ENCODE measurements at places on chromosomes 1 and 21.
A peak's percentile ranks its signal among the peaks of the same experiment; 100 is the strongest.

DNA sequence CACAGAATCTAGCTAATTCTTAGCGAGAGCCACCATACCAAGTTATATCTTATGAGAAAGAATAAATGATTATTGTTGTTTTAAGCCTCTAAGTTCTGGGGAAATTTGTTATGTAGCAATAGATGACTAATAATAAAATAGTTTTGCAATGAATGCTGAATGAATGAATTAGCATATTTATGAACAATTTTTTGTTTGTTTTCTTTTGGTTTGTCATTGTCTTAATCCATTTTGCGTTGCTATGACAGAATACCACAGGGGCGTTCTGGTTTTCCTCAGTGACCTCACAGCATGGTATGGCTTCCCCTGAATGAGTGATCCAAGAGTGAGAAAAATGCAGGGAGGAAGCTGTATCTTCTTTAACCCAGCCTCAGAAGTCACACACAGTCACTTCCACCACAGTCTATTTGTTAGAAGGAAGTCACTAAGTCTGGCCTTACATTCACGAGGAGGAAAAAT lies 53.8 kb upstream of the HPDL start:
- peak; percentile 51 for DNase-seq

DNA sequence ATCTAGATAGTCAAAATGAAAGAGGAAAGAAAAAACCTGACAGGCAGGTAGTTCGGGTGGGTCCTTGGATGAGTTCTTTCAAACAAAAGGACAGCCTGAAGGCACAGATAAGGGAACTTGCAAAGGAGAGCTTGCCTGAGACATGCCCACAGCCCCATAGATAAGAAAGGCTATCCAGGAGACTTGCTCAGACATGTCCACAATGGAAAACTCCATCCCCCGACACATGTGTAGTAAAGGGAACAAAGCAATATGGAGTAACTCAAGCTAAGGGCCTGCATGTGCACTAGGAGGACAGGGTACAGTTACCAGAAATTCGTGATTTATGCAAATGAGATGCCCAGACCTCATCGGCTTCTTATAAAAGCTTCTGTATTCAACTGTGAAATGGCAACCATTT lies 281.5 kb downstream of the NEGR1 start:
- DNase-seq: no peak

DNA sequence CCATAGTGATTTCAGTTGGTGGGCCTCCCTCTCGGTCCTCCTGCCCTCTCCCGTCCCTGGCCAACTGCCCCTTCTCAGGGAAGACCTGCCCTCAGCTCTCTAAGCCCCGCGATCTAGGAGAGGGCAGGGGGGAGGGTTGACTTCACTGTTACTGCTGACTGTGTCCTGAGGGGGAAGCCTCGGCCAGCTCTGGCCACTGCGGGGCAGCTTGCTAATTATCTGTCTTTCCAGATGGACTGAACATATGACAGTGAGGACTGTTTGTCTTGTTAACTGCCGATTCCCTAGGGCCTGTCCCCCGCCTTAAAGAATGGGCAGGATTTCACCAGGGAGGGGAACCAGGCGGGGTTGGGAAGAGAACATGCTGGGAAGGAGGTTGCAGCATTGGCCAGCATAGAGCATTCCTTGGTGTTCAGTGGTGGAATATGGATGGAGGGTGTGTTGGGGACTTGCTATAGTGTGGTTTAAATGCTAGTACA lies 22.9 kb downstream of the NIPAL3 start:
- no peak for DNase-seq

GRCh38 chr21:21057349-21058062 lies 59.3 kb downstream of the NCAM2 start:
- DNase-seq: no peak

DNA sequence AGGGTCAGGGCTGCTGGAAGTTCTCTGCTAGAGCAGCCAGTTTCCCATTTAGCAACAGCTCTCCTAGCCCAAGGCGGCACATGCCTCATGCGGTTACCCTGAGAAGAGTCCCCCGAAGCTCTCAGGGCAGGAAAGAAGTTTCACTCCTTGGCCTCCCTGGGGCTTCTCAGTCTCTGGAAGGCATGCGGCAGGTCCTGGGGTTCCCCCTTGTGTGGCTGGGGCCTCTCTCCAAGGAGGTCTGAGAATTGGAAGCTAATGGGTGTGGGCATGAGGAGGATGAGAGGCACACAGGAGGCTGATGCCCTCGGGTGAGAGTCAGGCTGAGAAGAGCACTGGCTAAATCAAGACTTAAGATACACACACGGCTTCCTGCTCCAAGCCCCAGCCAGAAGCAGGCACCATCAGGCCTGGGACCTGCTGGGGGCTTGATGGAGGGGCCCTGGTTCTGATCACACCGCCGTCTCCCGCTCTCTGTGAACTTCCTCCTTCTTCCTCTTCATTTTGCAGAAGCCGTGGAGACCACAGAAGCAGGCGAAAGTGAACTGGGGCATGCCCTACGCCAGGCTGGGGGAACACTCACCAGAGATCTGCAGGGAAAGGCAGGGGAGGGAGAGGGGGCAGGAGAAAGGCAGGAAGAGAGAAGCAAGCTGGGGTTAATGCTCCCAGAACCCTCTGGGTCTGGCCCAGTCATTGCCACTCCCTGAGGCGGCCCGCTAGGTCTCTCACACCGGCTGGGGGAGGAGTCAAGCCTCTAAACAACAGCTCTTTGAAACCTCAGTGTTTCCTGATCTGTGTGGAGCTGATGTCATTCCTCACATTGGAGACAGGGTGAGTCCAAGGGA lies 15.1 kb downstream of the BLACAT1 start:
- no peak for DNase-seq

- no peak for DNase-seq
These were observed 148.3 kb downstream of the RHOU start for GRCh38 chr1:228883535-228883934.

DNA sequence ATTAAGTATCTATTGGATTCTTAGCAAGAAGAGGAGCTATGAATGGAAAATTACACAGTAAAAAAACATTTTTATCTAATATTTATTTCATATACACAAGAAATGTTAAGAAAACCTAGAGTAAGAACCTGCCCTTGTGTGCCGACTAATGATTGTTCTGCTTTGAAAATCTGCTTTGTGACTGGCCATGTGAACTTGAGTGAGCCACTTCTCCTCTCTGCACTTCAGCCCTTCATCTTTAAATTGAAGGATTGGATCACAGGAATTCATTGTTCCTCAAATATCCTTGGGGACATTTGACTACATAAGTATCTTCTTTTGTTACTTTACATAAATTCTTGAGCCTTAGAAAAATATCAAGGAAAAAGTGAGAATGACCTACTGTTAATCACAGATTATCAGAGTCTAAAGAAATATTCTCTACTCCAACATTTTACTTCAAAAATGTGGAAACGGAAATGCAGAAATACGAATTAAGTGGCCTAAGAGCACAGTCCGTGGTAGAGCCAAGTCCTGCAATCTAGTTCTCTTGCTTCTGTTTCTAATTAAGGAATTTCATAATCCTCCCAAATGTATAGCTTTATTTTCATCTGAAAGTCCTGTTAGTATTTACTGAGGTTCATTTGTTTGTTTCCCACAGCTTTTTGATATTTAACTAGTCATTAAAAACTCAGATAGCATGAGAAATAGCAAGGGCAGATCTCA lies 46.3 kb upstream of the SAMSN1 start:
- no peak for DNase-seq

- DNase-seq: no peak
These were observed 46.6 kb downstream of the PLD5 start for GRCh38 chr1:242477944-242478343.

DNA sequence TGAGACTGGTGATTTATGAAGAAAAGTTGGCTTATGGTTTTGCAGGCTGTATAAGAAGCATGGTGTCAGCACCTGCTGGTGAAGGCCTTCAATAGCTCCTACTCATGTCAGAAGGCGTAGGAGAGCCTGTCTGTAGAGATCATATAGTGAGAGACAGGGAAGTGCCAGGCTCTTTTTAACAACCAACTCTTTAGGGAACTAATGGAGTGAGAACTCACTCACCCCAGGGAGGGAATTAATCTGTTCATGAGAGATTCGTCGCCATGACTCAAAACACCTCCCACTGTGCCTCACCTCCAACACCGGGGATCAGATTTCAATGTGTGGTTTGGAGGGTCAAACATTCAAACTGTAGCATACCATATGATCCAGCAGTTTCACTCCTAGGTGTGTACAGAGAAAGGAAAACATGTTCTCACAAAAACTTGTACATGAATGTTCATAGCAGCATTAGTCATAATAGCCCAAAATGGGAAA lies 72.6 kb downstream of the TTC3 start:
- no peak for DNase-seq

DNA sequence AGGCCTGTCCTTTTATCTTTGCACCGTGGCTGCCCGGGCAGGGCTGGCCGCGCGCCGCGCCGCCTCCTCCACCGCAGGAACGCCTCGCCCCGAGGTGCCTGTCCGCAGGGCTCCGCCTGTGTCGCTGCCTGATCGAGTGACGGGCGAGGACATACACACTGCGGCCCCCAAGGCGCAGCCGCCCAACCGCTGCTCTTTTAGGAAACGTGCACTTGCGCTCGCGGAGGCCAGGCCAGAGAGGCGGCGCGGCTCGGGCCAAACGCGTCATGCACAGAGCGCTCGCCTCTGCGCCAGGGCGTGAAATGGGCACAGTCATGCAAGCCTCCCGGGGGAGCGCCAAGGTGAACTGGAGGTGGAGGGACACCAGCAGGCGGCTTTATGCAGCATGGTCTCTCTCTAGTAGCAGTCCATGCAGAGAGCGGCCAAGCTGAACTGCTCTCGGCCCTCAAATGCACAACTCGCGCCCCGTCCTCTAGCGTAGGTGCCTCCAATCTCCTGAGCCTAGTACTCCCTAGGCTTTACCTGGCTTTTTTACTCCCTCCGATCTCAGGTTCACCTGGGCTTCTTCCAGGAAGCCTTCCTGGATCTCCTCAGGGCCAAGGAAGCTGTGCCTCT lies 12.9 kb downstream of the TRABD2B start:
- no peak for DNase-seq

DNA sequence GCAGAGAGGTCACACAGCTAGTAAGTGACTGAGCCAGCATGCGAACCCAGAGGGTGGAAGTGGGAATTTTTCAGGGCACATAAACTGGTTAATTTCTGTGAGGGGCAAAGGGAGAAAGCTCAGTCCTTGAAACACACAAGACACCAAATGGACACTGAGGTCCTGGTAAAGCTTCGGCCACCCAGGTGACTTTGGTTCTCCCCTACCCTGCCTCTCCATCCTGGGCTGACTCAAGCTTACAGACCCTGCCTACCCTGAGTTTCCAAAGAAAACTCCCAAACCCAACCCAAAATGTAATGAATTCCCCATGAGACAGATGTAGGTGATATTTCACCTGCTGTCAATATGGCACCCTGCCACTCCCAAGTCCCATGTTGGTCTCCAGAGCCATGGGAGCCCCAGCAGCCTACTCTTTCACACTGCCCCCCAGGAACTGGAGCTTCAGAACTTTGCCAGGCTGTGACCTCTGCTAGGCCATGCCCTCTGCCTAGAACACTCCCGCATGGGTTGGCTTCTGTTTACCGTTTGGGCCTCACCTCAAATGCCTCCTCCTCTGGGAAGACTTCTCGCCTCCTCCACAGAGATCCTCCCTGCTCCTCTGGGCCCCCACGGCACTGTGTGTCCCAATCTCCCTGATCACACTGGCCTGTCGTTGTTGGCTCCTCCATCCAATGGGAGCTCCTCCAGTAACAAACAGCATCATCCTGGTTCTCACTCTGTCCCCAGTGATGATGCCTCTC lies 3.7 kb upstream of the LRP8 start:
- DNase-seq: no peak

DNA sequence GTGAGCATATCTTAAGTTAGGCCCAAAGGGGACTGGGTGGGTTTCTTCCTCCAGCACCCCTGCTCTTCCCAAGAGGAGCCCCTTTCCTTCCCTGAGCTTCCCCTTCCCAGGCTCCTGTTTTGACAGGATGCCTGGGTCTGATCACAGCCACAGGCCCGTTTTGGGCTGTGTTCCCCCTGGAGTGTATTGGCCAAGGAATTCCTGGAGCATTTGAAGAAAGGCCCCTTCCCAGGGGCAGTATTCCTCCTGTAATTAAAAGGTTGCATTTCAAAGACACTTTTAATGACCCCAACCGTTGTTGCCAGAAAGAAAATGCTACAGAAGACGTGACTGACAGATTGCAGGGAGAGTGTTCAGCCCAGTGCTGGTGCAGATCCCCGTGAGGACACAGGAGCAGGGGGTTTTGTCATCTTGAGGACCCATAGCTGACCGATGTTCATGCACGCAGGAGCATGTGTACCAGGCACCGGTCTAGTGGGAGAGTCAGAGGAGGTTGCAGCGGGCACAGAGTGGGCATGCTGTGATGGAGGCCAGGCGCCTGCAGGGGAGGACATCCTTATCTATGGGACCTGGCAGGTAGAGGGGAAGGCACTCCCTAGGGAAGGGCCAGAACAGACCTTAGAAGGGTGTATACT lies 19.3 kb upstream of the LBR start:
- no peak for DNase-seq

DNA sequence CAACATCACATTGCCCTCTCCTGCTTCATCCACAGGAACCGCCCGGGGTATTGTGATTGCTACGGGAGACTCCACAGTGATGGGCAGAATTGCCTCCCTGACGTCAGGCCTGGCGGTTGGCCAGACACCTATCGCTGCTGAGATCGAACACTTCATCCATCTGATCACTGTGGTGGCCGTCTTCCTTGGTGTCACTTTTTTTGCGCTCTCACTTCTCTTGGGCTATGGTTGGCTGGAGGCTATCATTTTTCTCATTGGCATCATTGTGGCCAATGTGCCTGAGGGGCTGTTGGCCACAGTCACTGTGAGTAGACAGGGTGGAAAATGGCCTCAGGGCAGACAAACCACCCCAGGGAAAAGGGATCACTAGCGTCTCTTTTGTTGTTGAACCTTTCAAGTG lies 12.7 kb downstream of the ATP1A4 start:
- DNase-seq: no peak

DNA sequence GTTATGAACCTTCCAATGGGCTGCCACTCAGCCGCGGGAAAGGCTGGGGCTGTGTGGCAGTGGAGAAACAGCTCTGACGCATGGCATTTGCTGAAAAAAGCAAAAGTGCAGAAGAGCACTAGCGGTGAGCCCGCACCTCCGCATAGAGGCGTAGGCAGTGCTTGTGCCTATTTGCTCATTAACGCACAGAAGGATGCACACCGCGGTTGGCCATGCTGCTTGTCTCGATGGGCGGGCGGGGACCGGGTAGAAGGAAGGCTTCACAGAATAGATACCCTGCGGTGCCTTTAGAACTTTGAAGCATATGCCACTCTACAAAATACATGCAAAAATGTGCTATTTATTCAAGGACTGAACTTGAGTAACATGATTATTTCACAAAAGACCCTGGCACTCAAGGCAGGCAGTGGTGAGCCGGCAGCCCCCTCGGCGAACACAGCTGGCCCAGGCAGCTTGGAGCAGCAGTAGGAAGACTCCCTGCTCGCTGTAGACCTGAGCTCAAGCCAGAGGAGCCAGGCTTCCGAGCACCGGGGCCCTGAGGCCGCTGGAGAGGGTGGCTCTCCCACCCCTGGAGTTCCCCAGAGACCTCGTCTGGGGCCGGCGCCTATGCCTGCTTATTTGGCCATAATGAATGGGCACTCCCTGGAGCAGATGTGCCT lies 71.5 kb downstream of the SIK1 start:
- DNase-seq: no peak

- no peak for DNase-seq
These were observed 100.2 kb upstream of the COG2 start for GRCh38 chr1:230542054-230542453.

All from amniotic stem cell (primary cell).